ENCODE measurements at places on chromosomes 2 and 18.

GRCh38 chr2:119301413-119301812 is 65.2 kb downstream of the C2orf76 start:
- DNase-seq = no peak

DNA sequence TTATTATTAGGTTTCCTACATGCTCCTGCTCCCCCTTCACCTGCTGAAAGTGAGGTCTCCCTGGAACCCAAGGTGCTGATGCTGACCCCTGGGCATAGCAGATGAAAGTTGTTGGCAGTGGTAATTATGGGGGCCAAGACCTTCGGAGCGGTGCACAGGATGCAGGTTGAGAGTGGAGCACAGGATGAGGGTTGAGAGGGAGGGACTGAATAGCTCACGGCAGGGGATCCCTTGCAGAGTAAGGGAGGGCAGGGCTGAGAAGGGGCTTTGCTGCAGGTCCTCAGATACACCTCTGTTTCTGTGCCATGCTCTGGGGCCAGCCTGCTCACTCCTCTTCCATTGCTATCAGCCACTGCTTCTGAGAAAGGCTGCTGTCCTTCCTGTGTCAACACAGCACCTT is 163.3 kb downstream of the FHOD3 start:
- DNase-seq = no peak

DNA sequence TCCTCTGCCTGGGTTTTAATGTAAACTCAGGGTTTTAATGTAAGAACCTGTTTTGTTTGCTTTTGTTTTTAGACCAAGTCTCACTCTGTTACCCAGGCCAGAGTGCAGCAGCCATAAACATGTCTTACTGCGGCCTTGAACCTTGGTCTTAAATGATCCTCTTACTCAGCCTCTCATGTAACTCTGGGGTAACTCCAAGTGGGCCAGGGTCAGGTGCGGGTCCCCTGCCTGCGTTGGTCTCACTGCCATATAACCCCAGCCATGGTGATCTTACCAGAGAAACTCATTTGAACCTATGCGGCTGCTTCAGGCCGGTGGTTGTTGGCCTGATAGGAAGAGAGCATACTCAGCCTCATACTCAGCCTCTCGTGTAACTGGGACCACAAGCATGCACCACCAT is 89.3 kb downstream of the AGAP1 start:
- DNase-seq = no peak

DNA sequence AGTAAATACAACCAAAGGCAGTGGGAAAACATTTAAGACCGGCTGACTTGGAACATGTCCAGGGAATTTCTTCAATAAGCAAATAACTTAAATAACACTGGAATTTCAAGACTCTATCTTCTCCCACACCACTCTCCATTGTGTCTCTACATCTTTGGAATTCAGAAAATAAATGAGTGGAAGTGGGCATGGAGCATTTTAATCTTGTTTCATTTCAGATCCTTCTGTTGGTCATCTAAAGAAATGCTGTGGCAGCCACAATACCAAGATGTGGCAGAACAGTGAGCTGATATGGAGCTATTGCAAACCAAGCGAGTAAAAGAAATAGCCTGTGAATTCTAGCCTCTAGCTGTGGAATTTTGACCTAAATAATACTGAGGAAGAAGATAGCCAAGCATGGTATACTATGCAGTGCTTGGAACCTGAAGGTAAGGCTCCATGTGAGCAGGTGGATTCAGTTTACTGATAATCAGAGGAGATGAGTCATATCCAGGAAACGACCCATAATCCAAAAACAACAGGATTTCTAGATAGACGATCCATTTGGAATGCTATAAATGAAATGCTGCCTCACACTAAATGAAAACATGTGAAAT is 157.1 kb upstream of the SCN7A start:
- DNase-seq = peak; percentile 26

GRCh38 chr2:118169359-118170005 is 81.2 kb downstream of the INSIG2 start:
- no peak for DNase-seq

GRCh38 chr18:32135625-32136024 is 44.0 kb downstream of the RNF138 start:
- no peak for DNase-seq

All from SK-N-MC (cell line).